ENCODE measurements at places on chromosomes 7 and 10. TPM values are rescaled to one million over a fixed set of nuclear protein-coding genes. Genes with fewer than 3 reads are reported as not detected.
A peak's percentile ranks its signal among the peaks of the same experiment; 100 is the strongest.

- peaks cover 25% of the 10 kb centered on the region for H3K27me3 ChIP-seq
- H3K4me3 ChIP-seq = no peak within 1 kb of the TSS
- no peak within 1 kb of the TSS for H3K27ac ChIP-seq
- H3K4me1 ChIP-seq = peaks cover 5% of the 10 kb centered on the region
- no peaks in the 10 kb centered on the region for H3K36me3 ChIP-seq
- DNase-seq = no peak
Observed at GRCh38 chr10:17808971-17809841, at the start of gene MRC1. MRC1 (plus strand) TSS chr10:17809348; CDS start chr10:17809466, 118 bp downstream.

GRCh38 chr7:24690251-24690650, 67.0 kb downstream of the GSDME start:
- no peaks in the 10 kb centered on the region for H3K27me3 ChIP-seq
- no peak overlapping the region for H3K27ac ChIP-seq
- DNase-seq = no peak
- H3K36me3 ChIP-seq = peaks cover 7% of the 10 kb centered on the region

DNA sequence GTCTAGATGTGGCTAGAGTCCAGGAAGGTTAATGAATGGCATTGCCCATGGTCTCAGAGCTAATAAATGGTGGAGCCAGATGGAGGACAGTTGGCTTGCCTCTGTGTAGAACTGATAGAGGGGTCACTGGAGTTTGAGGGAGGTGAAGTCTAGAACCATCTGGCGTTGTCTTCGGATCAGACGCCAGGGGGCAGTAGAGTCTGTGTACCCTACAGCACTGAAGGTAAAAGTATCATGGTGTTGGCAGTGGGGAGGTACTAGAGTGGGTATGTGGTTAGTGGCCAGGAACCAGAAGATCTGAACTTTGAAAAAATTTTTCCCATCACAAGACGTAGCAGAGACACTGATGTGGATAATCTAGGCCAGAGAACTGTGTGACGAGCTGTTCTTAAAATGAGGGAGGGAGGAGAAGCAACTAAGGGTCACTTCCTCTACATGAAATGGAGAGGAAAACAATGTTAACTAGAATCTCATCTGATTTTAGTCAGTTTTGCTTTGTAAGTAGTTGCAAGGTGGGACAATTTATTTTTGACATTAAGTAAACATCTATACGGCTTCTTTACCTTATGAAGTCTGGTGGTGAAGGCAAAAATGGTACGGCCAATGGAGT, 227.9 kb upstream of the PRSS58 start:
- H3K27me3 ChIP-seq = no peaks in the 10 kb centered on the region
- no peak overlapping the region for H3K4me3 ChIP-seq
- no peak for DNase-seq
- H3K4me1 ChIP-seq = no peaks in the 10 kb centered on the region

- H3K27ac ChIP-seq = no peak overlapping the region
- H3K4me3 ChIP-seq = no peak overlapping the region
- no peaks in the 10 kb centered on the region for H3K27me3 ChIP-seq
- H3K4me1 ChIP-seq = peaks cover 38% of the 10 kb centered on the region
- H3K36me3 ChIP-seq = no peaks in the 10 kb centered on the region
Observed at GRCh38 chr10:62106929-62107519, 161.6 kb downstream of the RTKN2 start.

DNA sequence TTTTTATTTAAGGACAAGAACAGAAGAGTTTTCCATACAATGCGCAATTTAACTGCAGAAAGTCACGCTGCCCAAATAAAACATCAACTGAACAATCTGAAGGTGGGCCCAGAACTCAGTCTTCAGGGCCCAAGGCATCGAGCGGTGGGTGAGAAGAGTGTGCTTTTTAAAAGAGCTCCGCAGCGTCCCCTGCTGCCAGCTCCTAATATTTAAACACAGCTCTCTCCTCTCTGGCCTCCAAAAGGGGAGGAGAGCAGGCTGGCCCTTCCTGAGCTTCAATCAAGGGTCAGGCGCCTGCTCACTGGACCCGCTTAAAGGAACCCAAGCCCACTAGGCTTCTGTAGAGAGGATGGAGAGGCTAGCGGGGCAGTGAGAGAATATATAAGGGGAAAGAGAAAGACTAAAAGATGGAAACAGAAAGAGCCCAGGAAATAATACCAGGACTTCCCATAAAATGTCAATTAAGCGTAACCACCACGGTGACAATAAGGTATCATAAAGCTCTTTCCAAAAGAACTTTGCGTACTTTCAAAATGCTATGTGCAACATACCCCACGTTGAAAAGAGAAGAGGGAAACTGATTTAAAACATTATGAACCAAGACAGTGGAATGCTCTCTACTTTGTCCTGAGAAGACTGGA, 2.8 kb downstream of the FAM53B start:
- peak overlapping the region; percentile 87 for H3K27ac ChIP-seq
- H3K27me3 ChIP-seq = no peaks in the 10 kb centered on the region
- peaks cover 67% of the 10 kb centered on the region for H3K4me1 ChIP-seq
- DNase-seq = peak; percentile 77
- no peaks in the 10 kb centered on the region for H3K36me3 ChIP-seq

GRCh38 chr7:148021507-148022045, 569.0 kb upstream of the C7orf33 start:
- no peak overlapping the region for H3K4me3 ChIP-seq
- H3K27ac ChIP-seq = no peak overlapping the region
- no peaks in the 10 kb centered on the region for H3K36me3 ChIP-seq
- H3K4me1 ChIP-seq = no peaks in the 10 kb centered on the region
- DNase-seq = no peak

- H3K4me1 ChIP-seq = peaks cover 35% of the 10 kb centered on the region
- no peak for DNase-seq
- no peaks in the 10 kb centered on the region for H3K27me3 ChIP-seq
- H3K27ac ChIP-seq = no peak overlapping the region
Observed at GRCh38 chr10:12561307-12561706, 212.0 kb downstream of the CAMK1D start.

HMX2 gene
- total RNA-seq = not detected

PRSS37 gene
- total RNA-seq = not detected

PAPOLB gene
- 0.10 TPM for total RNA-seq
